Activated CD4-positive, alpha-beta T cell treated with anti-CD3 and anti-CD28 coated beads for 1 hour (primary cell): ENCODE measurements at places on chromosomes 4 and X.

GRCh38 chr4:7186031-7186430 is 6.3 kb upstream of the SORCS2 start:
- DNase-seq = no peak

GRCh38 chrX:105610411-105610810 is 211.9 kb upstream of the NRK start:
- DNase-seq = no peak

- no peak for DNase-seq
These were observed 213.4 kb downstream of the MAML3 start for GRCh38 chr4:139940600-139940999.

DNA sequence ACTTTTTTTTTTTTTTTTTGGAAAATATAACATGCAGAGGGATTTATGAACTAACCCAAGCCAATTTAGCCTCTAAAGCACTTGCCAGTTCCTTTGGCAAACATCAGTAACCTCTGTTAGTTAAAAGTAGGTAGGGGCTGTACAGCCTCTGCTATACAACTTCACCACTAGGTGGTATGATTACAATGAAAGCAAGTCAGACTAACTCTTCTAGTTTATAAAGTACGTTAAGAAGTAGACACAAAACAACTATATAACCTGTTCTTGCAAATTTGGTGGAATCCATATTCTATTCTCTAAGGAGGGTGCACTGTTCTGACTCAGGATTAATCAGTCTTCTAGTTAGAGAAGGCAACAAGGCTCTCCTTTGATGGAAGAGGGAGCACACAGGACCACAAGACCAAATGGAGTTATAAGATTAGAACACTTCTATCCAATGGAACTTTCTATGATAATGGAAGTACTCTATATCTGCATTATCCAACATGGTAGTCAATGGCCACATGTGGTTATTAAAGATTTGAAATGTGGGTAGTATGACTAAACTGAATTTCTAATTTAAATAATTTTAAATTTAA is 12.8 kb downstream of the AIMP1 start:
- no peak for DNase-seq

DNA sequence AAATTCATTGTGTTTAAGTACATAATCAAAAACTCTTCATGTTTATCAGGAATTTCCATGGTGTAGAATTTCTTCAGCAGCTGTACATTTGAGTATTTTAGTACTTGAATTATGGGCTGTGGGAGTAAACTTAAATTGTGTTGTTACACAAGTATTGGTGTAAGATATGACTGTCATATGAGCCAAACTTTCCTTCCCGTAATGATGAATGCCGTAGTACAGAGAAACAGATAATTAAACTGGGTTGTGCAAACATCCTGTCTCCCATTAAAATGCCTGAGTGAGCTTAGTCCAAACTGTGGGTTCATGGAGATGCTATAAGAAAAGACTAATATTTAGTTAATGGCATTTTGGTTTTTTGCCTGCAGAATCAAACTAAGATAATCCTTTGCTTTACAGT is 159.2 kb downstream of the SLC4A4 start:
- no peak for DNase-seq

- no peak for DNase-seq
These were observed 988.4 kb upstream of the TENM3 start for GRCh38 chr4:181254771-181255170.

- DNase-seq = no peak
These were observed 790 bp downstream of the CLGN start for GRCh38 chr4:140426610-140427105.

DNA sequence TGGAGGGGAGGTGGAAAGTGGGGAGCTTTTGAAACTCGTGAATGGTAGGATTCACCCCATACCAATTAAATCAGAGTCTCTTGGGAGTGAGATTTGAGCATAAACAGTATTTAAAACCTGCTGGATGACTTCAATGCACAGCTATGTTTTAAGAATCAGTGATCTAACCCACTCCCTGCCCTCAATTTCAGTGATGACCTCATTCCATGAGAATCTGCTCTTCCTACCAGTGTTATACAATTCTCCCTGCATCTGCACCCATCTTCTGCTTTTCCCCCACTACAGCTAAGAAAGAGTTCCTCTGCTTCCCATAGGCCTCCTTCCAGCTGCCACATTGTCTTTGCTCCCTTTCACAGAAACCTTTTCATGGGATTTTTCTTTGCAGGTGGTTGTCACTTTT is 18.3 kb upstream of the H2AZ1 start:
- DNase-seq = no peak

- DNase-seq = no peak
These were observed at the start of gene CPZ for GRCh38 chr4:8592366-8593263. TSS of gene CPZ (plus strand) at chr4:8592765. CDS start at chr4:8592834, 69 bp downstream.

- DNase-seq = no peak
These were observed 1.7 kb downstream of the PDGFRA start for GRCh38 chr4:54230484-54231418.

DNA sequence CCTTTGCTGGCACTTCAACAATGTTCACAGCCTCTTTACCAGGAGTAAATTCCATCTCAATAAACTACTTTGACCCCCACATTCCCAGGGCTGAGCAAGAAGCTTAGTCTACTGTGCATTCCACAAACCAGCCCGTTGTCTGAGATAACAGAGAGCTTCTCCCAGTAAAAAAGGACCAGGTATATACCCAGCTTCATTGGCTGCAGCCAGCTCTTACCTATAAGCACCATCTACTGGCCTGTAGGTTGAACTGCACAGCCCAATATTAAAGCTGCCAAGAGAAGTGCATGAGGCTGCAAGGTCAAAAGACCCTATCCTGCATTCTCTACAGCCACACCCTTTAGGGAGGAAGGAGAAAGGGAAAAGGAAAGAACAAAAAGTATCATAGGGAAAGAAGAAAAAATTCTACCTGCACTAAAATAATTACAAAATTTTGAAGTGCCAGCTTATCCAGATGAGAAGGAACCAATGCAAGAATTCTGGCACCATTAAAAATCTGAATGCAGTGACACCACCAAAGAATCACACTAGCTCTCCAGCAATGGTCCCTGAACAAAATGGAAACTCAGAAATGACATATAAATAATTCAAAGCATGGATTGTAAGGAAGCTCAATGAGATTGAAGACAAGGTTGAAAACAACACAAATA is 45.7 kb upstream of the INTU start:
- no peak for DNase-seq

DNA sequence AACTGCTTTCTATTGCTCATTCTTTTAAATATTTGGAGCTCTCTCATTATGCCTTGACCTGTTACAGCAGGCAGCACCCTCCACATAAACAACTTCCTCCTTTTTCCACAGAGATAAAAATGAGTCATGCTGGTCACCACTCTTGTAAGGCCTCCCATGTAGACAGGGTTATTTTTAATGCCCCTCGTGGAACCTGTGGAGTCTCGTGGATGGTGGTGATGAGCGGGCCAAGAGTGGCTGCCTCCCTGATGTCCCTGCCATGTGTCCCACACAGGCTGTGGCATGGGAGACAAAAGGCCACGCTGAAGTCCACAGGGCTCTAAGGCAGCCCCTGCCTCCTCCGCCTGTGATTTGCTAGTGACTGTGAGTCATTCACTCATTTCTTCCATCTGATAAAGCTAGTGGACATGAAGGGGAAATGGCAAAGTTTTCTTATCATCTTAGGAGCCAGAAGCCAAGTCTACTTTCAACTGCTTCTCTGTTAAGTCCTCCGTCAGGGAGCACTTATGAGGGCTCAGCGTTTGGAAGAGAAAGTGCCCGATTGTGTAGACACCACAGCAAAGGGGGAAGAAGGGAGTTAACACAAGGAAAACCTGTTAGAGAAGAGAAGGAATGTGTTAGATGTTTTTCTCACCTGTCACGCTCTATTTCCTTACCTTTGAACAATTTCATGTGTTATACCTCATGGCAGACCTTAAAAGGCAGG is 121.6 kb upstream of the FAT1 start:
- no peak for DNase-seq

GRCh38 chr4:4865705-4866123 is 6.2 kb downstream of the MSX1 start:
- no peak for DNase-seq

DNA sequence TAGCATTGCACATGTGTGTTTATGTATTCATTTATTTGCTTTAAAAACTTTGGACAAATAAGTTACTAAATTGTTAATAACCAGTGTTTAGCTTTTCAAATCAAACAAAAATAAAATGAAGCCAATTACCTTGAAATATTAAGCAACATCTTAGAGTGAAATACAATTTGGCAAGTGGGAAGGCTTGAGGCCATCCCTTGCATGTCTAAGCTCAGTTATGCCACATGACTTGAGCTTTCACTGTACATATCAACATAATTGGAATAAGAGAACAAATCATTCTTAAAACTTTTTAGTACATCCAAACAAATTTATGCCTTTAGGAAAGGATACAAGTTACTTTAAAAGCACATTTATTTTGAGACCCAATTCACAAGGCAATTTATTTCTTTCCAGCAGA is 640.6 kb downstream of the SPRY1 start:
- DNase-seq = no peak

DNA sequence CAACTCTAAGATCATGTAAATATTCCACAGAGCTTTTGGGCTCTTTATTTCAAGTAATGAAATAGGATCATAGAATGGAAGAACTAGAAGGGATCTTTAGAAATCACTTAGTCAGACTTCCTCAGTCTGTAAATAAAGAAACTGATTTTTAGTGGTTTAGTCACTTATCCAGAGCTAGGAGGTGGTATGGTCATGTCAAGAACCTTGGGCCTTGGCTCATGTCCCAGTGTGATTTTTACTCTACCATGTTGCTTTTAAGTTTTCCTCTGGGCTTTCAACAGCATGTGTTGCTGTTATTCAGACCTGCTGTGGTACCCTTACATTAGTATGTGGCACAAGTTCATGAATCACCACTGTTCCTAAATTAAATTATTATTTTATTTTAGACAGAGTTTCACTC is 184.9 kb downstream of the FRAS1 start:
- DNase-seq = no peak

DNA sequence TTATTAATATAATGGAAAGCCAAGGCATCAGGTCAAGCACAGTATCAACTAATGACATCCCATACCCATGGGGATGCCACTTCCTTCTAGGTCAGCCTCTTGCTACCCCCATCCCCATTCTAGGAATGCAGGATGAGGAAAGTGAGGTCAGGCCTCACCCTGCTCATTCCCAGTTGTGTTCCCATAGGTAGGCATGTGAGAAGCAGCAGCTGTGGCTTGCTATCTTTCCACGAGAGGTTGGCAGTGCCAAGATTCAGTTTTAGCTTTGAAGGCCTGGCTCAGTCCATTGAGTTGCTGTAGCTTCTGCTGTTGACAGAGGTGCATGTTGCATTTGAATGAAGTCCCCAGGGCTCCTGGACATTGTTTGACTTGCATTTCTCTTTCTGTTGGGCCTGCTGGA is 15.5 kb downstream of the LONRF3 start:
- no peak for DNase-seq

- no peak for DNase-seq
These were observed 4.6 kb downstream of the PALLD start for GRCh38 chr4:168501407-168501806.

GRCh38 chr4:103719830-103720207 is at the start of gene TACR3:
TSS of gene TACR3 (minus strand) at chr4:103719985. CDS start at chr4:103719675, 310 bp downstream.
- no peak for DNase-seq

GRCh38 chr4:6527259-6527658 is 47.7 kb upstream of the MAN2B2 start:
- no peak for DNase-seq

DNA sequence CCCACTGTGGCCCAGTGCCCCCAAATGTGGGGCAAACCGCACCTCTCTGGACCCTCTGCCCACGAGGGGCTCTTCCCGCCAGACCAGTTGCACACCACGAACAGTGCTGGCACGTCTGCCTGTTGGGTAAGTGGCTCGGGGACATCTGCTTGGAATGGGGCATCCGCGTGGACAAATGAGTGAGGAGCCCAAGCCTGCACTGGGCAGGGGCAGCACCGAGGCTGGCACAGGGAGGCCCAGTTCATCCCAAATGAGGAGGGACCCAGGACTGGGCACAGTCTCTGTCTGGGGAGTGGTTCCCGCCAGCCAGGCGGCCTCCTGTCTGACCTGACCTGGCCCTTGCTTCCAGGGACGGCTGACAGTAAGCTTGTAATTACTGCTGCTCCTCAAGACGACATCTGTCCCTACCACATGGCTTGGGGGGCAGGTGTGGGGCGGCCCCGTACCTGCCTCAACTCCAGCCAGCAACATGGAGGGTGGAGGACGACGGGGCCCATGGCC is 3.2 kb downstream of the SPON2 start:
- DNase-seq = no peak

DNA sequence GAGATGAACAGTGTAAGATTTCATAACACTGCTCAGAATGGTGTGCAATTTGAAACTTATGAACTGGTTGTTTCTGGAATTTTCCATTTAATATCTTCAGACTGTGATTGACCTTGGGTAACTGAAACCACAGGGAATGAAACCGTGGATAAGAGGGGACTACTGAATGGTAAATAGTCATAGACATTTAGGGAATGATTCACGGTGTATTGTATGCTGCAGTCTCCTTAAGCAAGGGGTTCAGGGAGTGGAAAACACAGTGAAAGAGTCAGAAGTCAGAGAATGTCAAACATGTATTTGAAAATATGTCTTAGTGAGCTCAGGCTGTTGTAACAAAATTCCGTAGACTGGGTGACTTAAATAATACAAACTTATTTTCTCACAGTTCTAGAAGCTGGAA is 398.2 kb upstream of the DIPK2B start:
- no peak for DNase-seq

GRCh38 chr4:185764876-185765275 is 47.1 kb downstream of the SORBS2 start:
- no peak for DNase-seq

DNA sequence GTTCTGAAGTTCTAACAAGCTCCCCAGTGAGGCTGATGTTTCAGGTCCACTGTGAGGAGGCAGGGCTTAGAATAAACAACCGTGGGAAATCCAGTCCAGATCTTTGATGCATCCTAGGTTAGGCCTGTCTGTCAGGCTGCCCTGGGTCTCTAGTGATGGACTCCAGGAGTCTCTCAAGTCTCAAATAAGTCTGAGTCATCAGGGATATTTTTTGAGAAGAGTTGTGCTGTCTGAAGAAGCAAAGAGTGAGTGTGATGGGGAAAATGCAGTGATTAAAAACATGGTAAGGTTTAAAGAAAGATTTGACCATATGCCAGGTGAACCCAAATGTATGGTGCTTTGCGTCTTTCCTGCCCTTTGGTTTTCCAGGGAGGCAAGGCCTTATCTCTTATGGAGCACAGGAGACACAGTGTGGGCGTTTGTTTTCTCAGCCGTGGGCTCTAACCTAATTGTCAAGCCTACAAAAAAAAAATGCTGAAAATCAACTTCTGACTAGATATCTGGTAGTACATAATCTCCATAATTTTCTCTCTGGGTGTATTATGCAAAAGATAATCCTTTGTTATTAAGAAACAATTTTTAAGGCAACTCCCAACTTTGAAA is 100.7 kb downstream of the PTTG2 start:
- no peak for DNase-seq

DNA sequence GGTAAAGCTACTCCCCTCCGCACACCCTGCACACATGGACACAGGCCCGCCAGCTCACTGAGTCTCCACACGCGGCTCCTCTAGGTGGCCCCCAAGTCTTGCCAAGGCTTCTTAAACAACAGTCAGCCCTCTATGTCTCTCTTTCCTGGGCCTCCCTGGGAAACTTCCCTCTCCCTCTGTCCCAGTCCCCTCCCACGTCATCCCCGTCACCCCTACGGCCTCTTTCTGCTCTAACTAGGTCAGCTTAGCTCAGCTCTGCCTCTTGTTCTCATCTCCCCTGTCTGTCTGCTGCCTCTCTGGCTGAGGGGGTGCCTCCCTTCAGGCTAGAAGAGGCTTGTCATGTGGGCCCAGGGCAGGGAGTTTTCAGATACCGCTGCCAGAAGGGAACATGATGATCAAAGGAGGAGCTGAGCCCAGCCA is 38.8 kb downstream of the SEPTIN6 start:
- no peak for DNase-seq
